ENCODE measurements at places on chromosomes 4 and X.

DNA sequence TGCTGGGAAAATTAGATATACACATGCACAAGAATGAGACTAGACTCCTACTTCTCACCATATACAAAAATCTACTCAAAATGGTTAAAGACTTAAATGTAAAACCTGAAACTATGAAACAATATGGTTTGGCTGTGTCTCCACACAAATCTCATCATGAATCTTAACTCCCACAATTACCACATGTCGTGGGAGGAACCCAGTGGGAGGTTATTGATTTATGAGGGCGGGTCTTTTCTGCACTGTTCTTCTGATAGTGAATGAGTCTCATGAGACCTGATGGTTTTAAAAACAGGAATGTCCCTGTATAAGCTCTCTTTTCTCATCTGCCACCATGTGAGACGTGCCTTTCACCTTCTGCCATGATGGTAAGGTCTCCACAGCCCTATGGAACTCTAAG is 48.5 kb upstream of the DDX60 start:
- DNase-seq = no peak

- DNase-seq = peak; percentile 71
These were observed 74.1 kb downstream of the NBDY start for GRCh38 chrX:56802921-56803849.

- DNase-seq = no peak
These were observed 7.3 kb upstream of the GSX2 start for GRCh38 chr4:54092405-54093323.

- no peak for DNase-seq
These were observed 26.3 kb downstream of the FGFBP1 start for GRCh38 chr4:15912236-15912635.

DNA sequence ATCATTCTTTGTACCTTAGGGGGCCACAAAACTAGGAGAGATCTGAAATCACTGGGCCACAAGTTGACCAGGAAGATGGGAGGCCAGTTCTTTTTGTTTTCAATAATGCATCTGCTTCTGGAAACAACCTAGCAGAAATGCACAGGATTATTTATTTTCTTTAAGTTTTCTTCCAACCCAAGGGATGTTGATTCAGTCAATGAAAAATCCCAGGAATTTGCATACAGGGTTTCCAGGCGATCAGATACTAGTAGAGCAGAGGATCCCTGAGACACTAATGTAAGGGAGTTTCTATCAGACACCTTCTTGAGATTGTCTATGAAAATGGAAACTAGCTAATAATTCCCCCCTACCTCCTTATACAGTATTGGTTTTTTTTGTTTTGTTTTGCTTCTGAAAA is 7.4 kb downstream of the ATOH1 start:
- DNase-seq = no peak

DNA sequence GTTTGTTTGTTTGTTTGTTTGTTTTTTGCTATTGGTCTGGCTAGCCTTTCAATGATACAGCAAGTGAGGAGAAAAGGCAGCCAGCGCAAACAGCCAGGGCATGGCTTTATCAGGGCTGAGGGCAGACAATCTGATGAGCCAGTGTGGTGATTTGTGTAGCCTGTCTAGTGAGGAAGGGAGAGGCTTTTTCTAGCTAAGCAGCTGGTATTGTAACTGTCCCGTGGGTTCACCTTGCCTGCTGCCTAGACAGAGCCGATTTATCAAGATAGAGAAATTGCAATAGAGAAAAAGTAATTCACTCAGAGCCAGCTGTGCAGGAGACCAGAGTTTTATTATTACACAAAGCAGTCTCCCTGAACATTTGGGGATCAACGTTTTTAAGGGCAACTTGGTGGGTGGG is 28.2 kb upstream of the SHROOM4 start:
- no peak for DNase-seq
